ENCODE measurements at places on chromosomes 2 and 18. TPM values are rescaled to one million over a fixed set of nuclear protein-coding genes. Genes with fewer than 3 reads are reported as not detected.

GRCh38 chr2:104853534-104854497, at the start of gene POU3F3:
TSS of gene POU3F3 (plus strand) at chr2:104854115. CDS start at chr2:104855511, 1,396 bp downstream.
- H3K4me3 ChIP-seq, result peak within 1 kb of the TSS; percentile 41
- no peaks in the 10 kb centered on the region for H3K36me3 ChIP-seq
- H3K27ac ChIP-seq, result no peak within 1 kb of the TSS
- peaks cover 14% of the 10 kb centered on the region for H3K4me1 ChIP-seq

DNA sequence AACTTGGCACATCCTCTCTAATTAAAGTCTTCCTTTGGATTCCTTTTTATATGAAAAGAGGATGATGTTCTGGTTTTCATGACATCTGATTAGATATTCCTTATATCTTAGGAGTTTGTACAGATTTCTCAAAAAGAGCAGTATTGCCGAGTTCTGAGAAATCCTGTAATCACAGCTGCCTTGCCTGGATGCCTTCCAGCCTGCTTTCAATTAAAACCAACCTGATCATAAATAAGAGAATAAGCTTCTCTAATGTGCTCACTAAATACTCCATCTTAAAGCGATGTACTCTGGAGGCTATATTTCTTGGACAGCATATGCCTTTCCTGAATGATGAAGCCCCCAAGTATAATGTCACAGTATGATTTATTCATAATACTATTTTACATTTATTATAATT, 1203.8 kb upstream of the PIK3C3 start:
- no peaks in the 10 kb centered on the region for H3K4me1 ChIP-seq
- H3K27me3 ChIP-seq, result no peaks in the 10 kb centered on the region
- H3K27ac ChIP-seq, result no peak overlapping the region
- no peak for DNase-seq
- H3K4me3 ChIP-seq, result no peak overlapping the region
- H3K36me3 ChIP-seq, result no peaks in the 10 kb centered on the region

GRCh38 chr2:65077898-65078297, 21.7 kb downstream of the CEP68 start:
- peaks cover 59% of the 10 kb centered on the region for H3K36me3 ChIP-seq
- H3K4me3 ChIP-seq, result no peak overlapping the region
- peaks cover 42% of the 10 kb centered on the region for H3K4me1 ChIP-seq
- no peak for DNase-seq
- no peaks in the 10 kb centered on the region for H3K27me3 ChIP-seq

GRCh38 chr2:132009874-132010521, 151.8 kb downstream of the ANKRD30BL start:
- peaks cover 7% of the 10 kb centered on the region for H3K4me1 ChIP-seq
- H3K36me3 ChIP-seq, result no peaks in the 10 kb centered on the region
- no peak for DNase-seq
- peak overlapping the region; percentile 35 for H3K4me3 ChIP-seq

DNA sequence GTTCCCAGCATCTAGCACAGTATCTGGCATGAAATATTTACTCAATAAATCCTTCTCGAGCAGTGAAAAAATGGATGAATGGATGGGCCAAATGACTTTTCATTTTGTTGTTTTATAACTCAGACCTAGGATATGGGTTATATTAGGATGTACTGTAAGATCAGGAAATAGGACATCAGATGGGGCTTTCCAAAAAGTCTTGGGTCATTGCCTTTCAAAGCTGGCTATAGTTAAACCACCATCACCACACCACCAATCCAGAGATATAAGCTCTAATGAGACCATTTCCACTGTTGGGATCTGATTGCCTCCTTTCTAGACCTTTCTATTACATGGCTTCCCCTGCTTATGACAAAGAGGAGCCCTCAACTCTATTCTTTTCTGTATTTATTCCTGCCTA, 525.0 kb upstream of the TCF4 start:
- no peak for DNase-seq
- H3K4me3 ChIP-seq, result no peak overlapping the region
- peak overlapping the region; percentile 51 for H3K27ac ChIP-seq
- peaks cover 14% of the 10 kb centered on the region for H3K4me1 ChIP-seq
- H3K27me3 ChIP-seq, result no peaks in the 10 kb centered on the region

DNA sequence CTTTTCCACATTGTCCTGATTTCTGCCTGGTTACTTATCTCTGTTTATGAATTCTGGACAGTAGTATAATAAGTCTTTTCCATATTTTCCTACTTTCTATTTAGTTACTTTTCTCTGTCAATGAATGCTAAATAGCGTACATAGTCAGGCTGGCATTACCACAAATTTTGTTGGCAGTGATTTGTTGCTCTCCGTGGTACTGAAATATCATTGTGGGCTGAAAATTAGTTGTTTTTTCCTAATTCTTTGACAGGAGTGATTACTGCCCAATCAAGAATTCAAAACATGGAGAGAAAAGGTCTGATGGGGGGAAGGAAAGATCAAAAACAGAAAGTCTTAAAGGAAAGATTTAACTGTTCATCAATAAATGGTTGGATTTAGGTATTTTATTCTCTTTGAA, 7.7 kb upstream of the GALNT13 start:
- no peaks in the 10 kb centered on the region for H3K4me1 ChIP-seq
- no peak overlapping the region for H3K27ac ChIP-seq
- no peaks in the 10 kb centered on the region for H3K27me3 ChIP-seq
- no peaks in the 10 kb centered on the region for H3K36me3 ChIP-seq
- no peak for DNase-seq
- no peak overlapping the region for H3K4me3 ChIP-seq

The RGPD4 gene
- not detected for total RNA-seq

The ADAM23 gene
- total RNA-seq, result 57.9 TPM

DNA sequence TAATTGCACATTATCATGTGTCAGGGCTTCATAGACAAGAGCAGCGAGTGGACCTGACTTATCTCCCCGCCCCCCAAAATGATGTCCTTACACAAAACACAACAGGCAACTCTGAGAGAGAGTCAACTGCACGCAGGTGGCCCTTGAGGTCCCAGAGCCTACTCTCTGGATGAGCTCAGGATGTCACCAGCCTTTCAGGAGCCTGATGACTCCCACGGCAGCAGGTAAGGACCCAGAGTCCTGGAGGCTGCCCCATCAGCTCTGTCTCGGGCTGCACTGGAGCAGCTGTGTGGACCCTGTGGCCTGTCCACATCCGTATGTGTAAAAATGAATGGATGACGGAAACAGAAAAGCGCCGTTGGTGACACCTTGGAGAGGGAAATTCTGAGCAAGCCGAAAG, 130.9 kb downstream of the HDAC4 start:
- no peaks in the 10 kb centered on the region for H3K27me3 ChIP-seq
- peaks cover 55% of the 10 kb centered on the region for H3K4me1 ChIP-seq
- DNase-seq, result peak; percentile 10

The TRABD2A gene
- 1.5 TPM for total RNA-seq

The MATN3 gene
- total RNA-seq, result not detected

GRCh38 chr2:206245265-206245672, 29.2 kb upstream of the ZDBF2 start:
- H3K36me3 ChIP-seq, result no peaks in the 10 kb centered on the region
- no peak overlapping the region for H3K27ac ChIP-seq
- DNase-seq, result no peak

DNA sequence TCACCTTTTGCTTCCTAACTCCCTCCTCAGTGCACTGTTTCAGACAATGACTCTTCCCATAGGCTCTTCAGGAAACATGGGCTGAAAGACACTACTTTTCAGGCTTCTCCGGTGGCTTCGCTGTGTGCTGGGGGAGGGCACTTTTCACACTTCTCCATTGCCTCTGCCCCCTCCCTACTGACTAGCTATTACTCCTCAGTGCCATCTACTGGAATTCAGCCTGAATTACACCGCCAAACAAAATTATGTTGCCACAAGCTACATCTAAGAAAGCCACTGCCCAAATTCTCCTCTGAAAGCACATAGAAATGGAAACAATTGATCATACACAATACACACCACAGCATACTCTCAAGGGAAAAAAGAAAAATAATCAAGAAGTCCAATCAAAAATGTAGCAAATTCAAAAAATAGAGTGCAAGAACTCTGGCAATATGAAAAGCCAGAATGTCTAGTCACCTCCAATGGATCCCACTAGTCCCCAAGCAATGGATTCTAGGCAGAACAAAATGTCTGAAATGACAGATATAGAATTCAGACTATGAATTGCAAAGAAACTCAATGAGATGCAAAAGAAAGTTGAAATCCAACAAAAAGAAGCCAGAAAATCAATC, 1139.4 kb upstream of the GYPC start:
- no peaks in the 10 kb centered on the region for H3K27me3 ChIP-seq
- H3K4me3 ChIP-seq, result no peak overlapping the region
- H3K4me1 ChIP-seq, result no peaks in the 10 kb centered on the region
- no peak for DNase-seq
- H3K27ac ChIP-seq, result no peak overlapping the region

The AQP12B gene
- not detected for total RNA-seq

DNA sequence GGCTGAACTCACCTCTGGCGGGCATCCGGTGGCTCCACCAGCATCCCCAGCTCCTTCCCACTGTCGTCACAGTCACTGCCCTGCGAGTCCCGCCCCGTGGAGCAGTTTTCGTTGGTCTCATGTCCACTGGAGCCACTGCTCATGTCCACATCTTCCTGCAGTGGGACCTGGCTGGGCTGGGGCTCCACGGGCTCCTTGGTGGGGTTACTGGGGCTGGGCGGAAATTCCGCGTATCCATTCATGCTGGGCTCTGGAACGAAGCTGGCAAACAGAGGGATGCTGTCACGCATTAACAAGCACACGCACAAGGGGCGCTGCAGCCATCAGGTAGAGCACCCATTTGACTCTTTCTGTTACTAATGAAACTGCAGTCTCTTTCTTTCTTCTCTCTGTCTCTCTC, 10.7 kb downstream of the PER2 start:
- peaks cover 8% of the 10 kb centered on the region for H3K36me3 ChIP-seq
- H3K27me3 ChIP-seq, result no peaks in the 10 kb centered on the region
- peaks cover 12% of the 10 kb centered on the region for H3K4me1 ChIP-seq
- H3K4me3 ChIP-seq, result no peak overlapping the region
- DNase-seq, result no peak

DNA sequence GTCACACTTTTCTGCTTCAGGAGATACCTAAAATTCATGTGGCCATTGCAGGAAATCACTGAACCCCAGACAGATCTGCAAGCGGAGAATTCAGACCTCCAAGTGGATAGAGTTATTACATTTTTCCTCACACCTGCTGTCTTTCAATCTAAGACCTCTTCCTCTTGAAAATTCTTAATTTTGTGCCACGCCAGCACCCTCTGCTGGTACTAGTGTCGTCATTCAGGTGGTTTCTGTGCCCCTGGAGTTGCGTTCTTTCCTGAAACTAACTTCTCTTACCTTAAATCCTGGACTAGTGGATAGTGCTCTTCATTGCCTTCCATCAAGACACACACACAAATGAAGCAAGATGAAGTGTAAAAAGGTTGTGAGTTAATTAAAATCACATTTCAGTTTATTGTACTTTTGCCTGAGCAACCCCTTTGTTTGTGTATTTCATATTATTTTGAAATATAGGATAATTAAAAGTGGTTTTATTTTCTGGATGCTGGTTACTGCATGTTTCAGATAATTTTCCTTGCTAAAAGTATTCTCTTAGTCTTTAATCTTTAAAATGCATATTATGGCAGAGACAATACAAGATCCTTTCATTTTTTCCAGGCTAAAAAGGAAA, 1.6 kb upstream of the DNER start:
- peaks cover 32% of the 10 kb centered on the region for H3K27me3 ChIP-seq
- peaks cover 3% of the 10 kb centered on the region for H3K4me1 ChIP-seq
- H3K36me3 ChIP-seq, result no peaks in the 10 kb centered on the region

The LYPD6 gene
- 0.21 TPM for total RNA-seq

- DNase-seq, result no peak
- no peak overlapping the region for H3K4me3 ChIP-seq
- no peaks in the 10 kb centered on the region for H3K27me3 ChIP-seq
These were observed 128.2 kb upstream of the DNAJC10 start for GRCh38 chr2:182587831-182588230.

The SLC5A7 gene
- total RNA-seq, result not detected

The CXCR1 gene
- 0.59 TPM for total RNA-seq

DNA sequence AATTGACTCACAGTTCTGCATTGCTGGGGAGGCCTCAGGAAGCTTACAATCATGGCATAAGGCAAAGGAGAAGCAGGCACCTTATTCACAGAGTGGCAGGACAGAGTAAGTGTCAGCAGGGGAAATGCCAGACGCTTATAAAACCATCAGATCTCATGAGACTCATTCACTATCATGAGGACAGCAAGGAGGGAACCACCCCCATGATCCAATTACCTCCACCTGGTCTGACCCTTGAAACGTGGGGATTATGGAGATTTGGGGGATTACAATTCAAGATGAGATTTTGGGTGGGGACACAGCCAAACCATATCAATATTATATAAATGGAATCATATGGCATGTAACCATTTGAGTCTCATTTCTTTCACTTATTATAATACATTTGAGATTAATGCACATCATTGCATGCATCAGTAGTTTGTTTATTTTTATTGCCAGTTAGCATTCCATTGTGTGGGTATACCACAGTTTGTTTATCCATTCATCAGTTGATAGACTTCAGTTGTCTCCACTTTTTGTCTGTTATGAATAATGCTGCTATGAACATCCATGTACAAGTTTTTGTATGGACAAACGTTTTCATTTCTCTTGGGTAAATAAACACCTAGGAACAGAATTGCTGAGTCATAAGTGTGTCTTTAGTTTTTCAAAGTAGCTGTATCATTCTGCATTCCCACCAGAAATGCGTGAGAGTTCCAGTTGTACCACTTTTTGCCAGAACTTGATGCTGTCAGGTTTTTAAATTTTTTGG, 5.8 kb upstream of the SRBD1 start:
- no peaks in the 10 kb centered on the region for H3K4me1 ChIP-seq
- H3K4me3 ChIP-seq, result no peak overlapping the region
- H3K27ac ChIP-seq, result no peak overlapping the region
- DNase-seq, result no peak
- no peaks in the 10 kb centered on the region for H3K36me3 ChIP-seq

The DSC2 gene
- 26.9 TPM for total RNA-seq

The KLHL14 gene
- 0.10 TPM for total RNA-seq

- H3K36me3 ChIP-seq, result no peaks in the 10 kb centered on the region
- DNase-seq, result peak; percentile 60
- peaks cover 40% of the 10 kb centered on the region for H3K27me3 ChIP-seq
- peak overlapping the region; percentile 38 for H3K4me3 ChIP-seq
- no peak overlapping the region for H3K27ac ChIP-seq
These were observed 53.2 kb downstream of the FAM168B start for GRCh38 chr2:131039908-131040660.

The NEURL3 gene
- total RNA-seq, result not detected

The ZNF396 gene
- 1.7 TPM for total RNA-seq

DNA sequence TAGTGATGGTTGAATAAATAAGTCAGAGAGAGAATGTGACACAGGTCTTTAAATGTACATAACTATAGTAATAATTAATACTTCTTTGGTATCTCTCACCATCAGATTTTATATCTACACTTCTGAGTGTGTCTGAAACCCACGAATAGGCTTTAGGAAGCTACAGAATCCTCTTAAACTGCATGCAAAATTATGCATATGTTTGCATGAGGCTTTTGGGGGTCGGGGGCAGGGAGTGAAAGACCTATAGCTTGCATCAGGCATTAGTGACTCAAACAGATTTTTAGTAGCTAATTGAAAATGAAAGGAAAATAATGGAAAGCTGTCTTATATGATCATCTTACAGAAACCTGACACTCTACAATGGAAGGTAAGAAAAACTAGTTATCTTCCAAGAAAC, 14.9 kb downstream of the LRPPRC start:
- DNase-seq, result no peak
- no peaks in the 10 kb centered on the region for H3K4me1 ChIP-seq
- H3K27me3 ChIP-seq, result no peaks in the 10 kb centered on the region
- no peak overlapping the region for H3K27ac ChIP-seq

The CYP1B1 gene
- 20.1 TPM for total RNA-seq

The FBXO48 gene
- total RNA-seq, result 0.82 TPM
